Smooth muscle cell of bladder (primary cell): ENCODE measurements at places on chromosomes 7 and 10. TPM values are rescaled to one million over a fixed set of nuclear protein-coding genes. Genes with fewer than 3 reads are reported as not detected.

Gene CNOT4
- 8.4 and 9.4 TPM in 2 replicates for total RNA-seq

Gene PON1
- total RNA-seq, result not detected in 2 replicates

Gene MOGAT3
- total RNA-seq, result not detected in 2 replicates

Gene NOBOX
- not detected in 2 replicates for total RNA-seq
